ENCODE measurements at places on chromosomes 16 and 17.

DNA sequence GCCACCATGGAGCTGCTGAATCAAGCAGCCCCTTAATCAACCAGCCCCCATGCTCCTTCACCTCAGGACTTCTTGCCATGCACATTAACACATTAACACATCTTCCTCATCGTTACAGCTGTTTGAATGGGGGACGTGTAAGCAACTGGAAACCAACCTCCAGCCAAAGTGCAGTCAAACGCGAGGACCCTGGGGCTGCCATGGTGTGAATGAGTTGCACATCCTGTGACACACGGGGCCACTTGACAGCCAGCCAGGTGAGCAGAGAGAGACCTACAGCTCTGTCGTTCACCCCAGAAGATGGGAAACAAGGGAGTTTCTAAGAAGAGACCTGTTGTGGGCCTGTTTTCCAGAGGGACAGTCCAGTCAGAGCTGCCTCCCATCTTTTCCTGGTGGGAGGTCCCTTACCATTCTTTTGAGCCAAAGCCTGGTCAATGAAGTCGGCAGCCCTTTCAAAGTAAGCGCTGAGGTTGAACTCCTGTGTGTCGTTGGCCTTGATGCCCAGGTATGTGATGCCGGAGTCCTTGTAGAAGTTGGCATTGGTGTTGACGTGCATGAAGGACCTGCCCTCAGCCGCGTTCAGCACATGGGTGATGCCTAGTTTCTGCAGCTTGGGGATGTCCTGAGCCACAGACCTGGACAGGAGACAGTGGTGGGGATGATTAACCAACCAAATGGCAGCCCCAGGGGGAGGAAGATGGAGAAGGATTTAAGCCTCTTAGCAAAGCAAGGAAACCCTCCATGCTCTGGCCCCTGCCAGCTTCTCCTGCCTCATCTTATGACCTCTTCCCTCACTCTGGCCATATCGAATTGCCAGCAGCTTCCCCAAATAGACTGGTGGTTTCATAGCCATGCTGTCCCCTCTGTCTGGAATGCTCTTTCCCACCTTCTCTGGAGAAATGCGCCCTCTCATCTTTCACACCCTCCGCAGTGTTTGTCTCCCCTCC is 4.2 kb downstream of the DUSP3 start:
- DNase-seq, result no peak

- DNase-seq, result no peak
Measured at GRCh38 chr17:77549726-77550366, 408.7 kb upstream of the TNRC6C start.

DNA sequence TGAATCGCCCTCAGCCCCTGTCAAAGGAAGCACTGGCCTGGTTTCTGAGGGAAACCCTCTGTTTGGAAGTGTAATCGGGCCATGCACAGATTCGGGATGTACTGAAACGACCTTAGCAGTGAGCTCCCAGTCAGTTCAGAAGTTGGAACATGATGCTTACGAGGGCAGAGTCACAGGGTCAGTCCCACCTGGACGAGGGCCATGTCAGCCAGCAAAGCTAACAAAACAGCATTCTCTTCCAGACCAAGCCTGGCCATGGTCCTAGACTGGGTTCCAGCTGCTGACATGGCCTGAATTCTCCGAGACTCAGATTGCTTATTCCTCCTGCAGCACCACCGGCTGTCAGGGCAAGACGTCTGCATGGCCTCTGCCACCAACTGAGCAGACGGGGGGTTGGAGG is 192.2 kb upstream of the WSCD1 start:
- DNase-seq, result no peak

GRCh38 chr17:21288571-21289017 is 4.1 kb downstream of the MAP2K3 start:
- no peak for DNase-seq

DNA sequence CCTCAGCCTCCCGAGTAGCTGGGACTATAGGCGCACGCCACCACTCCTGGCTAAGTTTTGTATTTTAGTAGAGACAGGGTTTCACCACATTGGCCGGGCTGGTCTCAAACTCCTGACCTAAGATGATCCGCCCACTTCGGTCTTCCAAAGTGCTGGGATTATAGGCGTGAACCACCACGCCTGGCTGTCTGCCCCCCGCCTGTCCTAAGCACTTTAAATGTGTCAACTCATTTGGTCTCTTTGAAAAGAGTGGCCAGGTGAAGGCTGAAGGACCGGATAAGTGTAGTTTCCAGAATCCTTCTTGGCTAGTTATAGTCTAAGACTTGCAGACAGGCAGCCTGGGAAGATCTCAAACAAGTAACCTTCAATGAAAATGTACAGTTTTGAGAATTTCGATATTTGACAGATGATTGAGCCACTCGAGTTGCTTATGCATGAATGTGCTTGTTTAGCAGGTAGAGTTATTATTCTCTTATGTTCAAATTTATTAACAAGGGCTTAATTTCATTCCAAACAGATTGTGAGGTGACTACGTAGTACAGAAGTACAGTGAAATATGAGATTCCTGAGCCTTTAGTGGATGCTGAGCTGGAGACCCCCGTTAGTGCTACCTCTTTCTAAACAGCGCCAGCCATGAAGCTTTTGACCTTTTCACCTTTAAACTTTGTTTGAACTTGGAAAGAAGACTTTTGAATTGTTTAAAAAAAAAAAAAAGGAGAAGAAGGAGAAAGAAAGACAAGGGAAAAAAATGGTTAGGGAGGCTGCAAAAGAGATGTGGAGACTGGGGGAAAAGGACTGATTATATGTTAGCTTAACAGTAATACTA is 164.4 kb upstream of the TBX2 start:
- no peak for DNase-seq

GRCh38 chr16:24427840-24428239 is 111.5 kb upstream of the RBBP6 start:
- no peak for DNase-seq

- DNase-seq, result no peak
Measured at GRCh38 chr17:72206376-72206775, 85.6 kb downstream of the SOX9 start.

DNA sequence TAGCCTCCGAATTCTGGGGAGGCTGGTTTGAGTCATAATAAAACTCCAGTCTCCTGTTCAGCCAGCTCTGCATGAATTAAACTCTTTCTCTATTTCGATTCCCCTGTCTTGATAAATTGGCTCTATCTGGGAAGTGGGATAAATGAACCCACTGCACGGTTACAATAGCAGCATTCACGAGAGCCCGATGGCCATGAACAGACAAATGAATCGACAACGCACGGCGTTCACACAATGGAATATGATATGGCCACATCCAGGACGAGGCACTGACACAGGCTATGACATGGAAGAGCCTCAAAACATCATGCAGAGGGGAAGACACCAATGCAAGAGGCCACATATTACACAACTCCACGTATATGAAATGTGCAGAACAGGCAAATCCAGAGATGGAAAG is 5.6 kb upstream of the CARD14 start:
- no peak for DNase-seq

DNA sequence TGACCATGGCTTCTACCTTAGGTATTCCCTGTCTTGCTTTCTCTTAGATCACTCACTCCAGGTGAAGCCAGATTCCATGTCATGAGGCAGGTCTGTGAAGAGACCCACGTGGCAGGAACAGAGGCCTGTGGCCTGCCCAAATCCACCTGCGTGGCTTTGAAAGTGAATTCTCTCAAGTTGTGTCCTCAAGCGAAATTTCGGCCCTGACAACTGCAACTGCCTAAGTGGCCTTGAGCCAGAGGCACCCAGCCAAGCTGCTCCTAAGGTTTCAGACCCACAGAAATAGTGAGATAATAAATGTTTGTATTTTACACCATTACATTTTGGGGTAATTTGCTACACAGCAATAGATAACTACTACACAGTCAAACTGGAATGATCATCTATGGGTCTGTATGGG is 497.9 kb downstream of the XYLT1 start:
- DNase-seq, result no peak

DNA sequence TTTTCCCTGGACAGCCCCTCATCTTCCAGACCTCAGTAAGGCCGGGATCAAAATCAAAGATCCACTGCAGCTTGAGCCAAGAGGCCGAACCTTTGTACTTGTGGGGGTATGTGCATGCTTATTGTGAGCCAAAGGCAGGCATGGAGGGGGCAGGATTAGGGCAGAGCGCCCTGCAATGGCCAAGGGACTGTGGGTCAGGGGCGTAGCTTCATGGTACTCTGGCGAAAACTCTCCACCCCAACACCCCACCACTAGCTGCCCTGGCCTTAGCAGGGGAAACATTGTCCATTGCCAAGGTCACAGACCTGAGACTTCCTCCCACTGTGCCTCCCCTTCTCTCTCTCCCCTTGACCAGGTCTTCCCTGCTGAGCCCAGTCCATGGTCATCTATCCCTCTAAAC is 90.1 kb downstream of the TMEM132E start:
- DNase-seq, result no peak

- DNase-seq, result no peak
Measured at GRCh38 chr16:17058471-17058870, 412.3 kb downstream of the XYLT1 start.

GRCh38 chr17:6660805-6661463 is 9.4 kb downstream of the C17orf100 start:
- no peak for DNase-seq

DNA sequence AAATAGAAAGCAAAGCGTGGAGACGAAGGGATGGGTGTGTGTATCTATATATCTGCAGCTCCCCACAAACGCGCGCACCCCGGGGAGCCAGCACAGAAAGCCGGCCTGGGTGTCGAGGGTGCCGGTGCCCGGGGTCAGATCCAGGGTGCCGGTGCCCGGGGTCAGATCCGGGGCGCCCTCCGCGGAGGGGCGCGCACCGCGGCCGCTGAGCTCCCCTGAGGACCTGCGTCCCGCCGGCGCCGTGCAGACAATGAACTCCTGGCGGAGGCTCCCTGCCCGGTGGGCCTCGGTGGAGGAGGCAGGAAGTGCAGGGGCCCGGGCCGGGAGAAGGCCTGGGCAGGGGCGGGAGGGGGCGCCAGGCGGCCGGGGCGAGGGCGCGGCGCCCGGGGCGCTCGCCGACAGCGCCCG is 1.1 kb downstream of the ZNF423 start:
- DNase-seq, result no peak

- no peak for DNase-seq
Measured at GRCh38 chr17:8289103-8289397, 580 bp downstream of the RANGRF start.

- no peak for DNase-seq
Measured at GRCh38 chr17:6592173-6592572, 35.8 kb upstream of the PITPNM3 start.

GRCh38 chr17:75724016-75725003 is 3.1 kb downstream of the ITGB4 start:
- no peak for DNase-seq

DNA sequence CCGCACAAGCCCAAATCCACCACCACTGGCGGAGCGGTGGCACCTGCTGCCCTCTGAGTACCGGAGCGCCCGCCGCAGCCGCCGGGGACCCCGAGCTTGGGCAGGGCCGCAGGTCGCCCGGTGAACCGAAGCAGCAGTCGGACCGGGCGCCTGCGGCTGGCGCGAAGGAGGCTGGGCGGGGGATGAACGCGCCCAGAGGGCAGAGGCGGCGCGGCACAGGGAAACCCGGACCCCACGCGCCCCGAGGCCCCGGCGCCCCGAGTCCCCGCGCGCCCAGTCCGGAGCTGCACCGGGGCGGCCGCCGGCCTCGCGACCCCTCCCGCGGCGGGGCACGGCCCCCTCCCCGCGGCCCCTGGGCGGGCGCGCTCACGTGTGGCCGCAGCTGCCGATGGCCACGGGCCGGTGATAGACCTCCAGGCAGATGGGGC is 393 bp downstream of the RNF166 start:
- DNase-seq, result no peak

DNA sequence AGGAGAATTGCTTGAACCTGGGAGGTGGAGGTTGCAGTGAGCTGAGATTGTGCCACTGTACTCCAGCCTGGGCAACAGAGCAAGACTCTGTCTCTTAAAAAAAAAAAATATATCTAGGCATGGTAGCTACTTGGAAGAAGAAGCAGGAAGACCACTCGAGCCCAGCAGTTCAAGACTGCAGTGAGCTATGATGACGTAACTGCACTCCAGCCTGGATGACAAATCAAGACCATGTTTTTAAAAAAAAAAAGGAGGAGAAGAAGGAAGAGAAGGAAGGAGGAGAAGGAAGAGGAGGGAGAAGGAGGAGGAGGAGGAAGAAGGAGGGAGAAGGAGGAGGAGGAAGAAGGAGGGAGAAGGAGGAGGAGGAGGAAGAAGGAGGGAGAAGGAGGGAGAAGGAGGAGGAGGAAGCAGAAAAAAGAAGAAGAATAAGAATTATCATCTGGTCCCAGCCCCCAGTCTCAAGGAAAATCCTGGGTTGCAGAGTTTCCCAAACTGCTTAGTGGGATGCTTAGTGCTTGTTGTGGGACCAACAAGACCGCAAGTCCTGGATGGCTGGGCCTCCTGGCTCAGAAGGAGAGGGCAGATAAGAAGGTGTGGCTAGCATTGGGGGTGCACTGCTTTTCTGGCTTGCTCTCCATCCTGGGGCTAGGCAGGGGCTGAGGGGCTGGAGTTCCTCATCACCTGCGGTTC is 3.7 kb upstream of the DRC7 start:
- no peak for DNase-seq

GRCh38 chr17:8963647-8964258 is 1.8 kb downstream of the PIK3R5 start:
- DNase-seq, result no peak

- no peak for DNase-seq
Measured at GRCh38 chr17:75073618-75074047, 14.1 kb upstream of the SLC16A5 start.

DNA sequence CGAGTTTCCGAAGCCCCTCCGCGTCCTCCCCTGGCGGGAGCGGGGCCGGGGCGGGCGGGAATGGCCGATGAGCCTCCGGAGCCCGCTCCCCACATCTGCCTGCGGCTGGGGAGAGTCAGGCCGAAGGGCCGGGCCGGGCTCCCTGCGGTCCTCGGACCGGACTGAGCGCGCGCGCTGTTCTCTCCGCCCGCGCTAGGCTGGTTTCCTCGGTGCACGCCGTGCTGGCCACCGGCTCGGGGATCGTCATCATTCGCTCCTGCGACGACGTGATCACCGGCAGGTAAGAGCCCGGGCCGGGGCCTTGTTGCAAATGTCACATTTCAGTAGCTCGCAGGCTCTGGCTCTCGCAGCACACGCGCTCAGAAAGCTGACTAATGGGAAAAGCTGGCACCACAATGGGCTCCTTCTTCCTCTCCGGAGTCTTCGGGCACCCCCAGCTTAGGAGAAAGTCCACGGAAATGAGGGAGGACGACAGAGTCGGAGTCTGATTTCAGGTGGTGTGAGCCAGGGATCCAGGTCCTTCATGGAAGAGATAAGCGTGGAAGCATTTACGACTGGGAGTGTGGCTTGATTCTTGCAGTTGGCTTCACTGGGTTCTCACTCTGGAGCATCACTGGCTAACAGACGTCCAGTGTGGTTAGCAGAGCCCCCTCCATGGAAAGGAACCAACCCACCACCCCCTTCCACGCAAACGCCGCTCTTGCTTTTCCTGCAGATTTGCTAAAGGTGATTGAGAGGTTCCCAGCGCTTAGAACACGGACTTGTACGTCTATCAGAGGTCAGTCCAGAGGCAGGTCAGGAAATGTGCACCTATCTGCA is 715 bp downstream of the TLCD3A start:
- no peak for DNase-seq
